CD4-positive, alpha-beta T cell treated with Interleukin-4 for 4 hours (primary cell): ENCODE measurements at places on chromosomes 12 and 14.

- no peak for DNase-seq
Observed at GRCh38 chr12:132583411-132583710, 27.0 kb downstream of the LRCOL1 start.

GRCh38 chr14:62409626-62410300 lies 635.5 kb downstream of the KCNH5 start:
- DNase-seq: no peak

- peak; percentile 77 for DNase-seq
Observed at GRCh38 chr12:49336645-49337584, at the start of gene C1QL4. C1QL4 (minus strand) TSS chr12:49337188; CDS start chr12:49336477, 711 bp downstream.

- no peak for DNase-seq
Observed at GRCh38 chr14:61466249-61466904, 145.0 kb downstream of the PRKCH start.

- DNase-seq: no peak
Observed at GRCh38 chr14:54758041-54758440, 144.6 kb downstream of the GCH1 start.

- DNase-seq: no peak
Observed at GRCh38 chr12:45256721-45257120, 40.8 kb downstream of the ANO6 start.

- DNase-seq: no peak
Observed at GRCh38 chr14:68944162-68944561, 34.9 kb downstream of the ACTN1 start.

- no peak for DNase-seq
Observed at GRCh38 chr12:32558903-32559302, 120.2 kb upstream of the DNM1L start.

DNA sequence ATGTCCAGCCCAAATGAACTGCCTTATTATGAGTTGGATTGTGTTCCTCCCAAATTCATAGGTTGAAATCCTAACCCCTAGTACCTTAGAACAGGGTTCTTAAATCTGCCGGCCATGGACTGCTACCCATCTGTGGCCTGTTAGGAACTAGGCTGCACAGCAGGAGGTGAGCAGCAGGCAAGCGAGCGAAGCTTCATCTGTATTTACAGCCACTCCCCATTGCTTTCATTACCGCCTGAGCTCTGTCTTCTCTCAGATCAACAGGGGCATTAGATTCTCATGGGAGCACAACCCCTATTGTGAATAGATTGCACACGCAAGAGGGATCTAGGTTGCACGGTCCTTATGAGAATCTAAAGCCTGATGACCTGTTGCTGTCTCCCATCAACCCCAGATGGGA lies 9.8 kb upstream of the EML5 start:
- DNase-seq: no peak

GRCh38 chr12:1876086-1876485 lies 42.4 kb downstream of the CACNA2D4 start:
- DNase-seq: no peak
